Glutamatergic neuron (in vitro differentiated cells): ENCODE measurements at places on chromosomes 13 and 19. TPM values are rescaled to one million over a fixed set of nuclear protein-coding genes. Genes with fewer than 3 reads are reported as not detected.
A peak's percentile ranks its signal among the peaks of the same experiment; 100 is the strongest.

DNA sequence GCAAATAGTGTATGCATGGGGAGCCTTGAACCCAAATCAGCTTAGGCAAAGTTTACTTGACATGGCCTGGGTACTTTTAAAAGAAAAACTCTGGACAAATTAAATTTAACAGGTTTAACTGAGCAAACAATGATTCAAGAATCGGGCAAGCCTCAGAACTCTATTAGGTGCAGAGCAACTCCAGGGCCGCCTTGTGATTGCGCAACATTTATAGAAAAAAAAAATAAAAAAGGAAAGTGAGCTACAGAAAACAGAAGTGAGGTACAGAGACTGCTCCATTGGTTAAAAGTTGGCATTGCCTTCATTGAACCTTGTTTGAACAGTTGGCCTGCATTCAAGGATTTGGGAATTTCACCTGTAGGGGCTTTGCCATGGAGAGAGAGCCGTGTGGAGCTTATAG lies 421.0 kb upstream of the TSHZ3 start:
- no peak for DNase-seq

GRCh38 chr13:75165543-75166230 lies 316.3 kb downstream of the TBC1D4 start:
- no peak for DNase-seq

DNA sequence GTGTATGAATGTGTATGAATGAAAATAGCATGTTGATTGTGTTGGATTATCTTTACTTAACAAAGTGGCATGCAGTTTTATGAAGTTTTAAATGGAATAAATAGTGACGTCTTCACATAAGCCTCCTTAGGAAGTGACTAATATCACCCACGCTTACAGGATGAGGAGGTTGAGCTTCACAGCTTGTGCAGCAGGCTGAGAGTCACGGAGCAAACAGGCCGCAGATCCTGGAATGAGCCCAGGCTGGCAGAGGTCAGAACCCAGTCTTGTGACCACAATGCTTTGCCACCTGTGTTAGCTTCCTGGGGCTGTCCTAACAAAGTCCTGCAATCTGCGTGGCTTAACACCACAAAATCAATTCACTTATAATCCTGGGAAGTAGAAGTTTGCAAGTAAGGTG lies 20.8 kb downstream of the LAIR2 start:
- no peak for DNase-seq

GRCh38 chr13:93680329-93680728 lies 453.7 kb downstream of the GPC6 start:
- DNase-seq: no peak

- DNase-seq: peak; percentile 29
Observed at GRCh38 chr19:39409208-39410016, 2.8 kb downstream of the ZFP36 start.

DNA sequence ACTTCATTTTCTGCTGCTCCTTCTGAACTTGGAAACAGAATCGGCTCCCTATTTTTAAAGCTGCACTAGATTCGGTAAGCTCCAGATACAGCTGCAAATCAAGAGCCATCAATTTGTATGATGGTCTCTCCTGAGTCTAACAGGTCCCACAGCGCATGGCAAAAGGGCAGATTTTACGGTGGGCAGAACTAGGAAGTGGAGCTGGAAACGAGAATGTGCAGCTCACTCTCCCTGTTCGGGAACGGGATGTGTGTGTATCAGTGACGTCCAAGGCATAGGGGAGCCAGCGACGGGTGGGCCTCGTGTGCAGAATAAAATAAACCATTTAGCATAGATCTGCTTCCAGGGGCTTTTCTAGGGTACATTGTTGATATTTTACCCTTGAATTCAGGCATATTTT lies 74.2 kb downstream of the COL4A1 start:
- no peak for DNase-seq

DNA sequence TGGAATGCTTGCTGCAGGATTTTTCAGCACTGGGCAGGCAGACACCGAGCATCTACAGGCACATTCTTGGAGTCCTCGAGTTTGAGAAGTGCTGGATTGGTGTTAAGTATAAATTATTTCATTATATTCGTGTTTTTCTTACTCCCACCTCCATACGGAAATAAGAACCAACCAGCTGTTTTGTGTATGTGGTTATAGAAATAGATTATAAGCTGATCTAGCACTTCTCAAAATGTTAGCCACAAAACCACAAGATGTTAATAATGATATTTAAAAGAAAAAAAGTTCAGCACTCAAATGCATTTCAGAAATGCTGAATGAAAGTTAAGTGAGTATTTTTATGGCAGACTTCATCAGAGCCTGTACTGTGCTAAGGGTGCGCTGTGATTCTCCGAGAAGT lies 24.0 kb upstream of the TEX29 start:
- DNase-seq: no peak

GRCh38 chr19:41449865-41450178 lies 6.9 kb downstream of the ERICH4 start:
- DNase-seq: no peak

DNA sequence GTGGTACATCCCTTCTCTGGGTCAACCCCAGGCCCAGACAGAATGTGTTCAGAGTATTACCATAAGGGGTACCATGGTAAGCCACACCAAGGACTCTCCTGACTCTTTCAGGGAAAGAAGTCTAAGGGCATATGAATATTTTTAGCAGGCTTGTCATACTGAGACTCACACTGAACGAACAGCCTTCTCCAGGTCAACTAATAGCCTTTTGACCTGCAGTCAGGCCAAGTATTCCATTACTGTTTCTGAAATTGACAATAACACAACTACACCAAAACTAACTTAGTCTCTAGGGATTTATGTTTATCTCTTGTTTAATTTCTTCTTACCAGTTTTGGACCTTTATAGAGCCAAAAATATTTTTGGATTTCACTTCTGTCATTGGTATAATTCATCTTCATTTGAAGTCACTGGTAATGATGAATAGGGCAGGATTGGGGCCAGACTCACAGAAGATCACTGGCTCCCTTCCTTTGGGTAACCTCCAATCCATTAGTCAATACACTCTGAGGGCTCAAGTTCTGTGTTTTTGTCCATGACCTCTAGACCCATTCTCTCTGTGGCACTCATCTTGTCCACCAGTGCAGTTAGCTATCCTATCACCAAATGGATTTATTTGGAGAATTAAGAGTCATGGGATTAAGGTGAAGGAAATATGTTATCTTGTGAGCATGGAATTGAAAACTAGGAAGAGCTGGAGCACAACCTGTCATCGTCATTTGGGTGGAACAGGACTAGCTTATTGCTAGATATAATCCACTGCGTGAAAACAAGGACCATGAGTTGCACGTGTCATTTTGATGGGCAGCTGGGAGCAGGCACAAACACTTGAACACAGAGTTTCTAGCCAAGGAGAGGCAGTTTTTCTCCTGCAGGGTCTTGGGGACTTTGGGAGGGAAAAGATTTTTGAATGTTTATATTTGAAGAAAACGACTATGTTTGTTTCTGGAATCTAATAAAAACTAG lies 313.3 kb downstream of the DCLK1 start:
- no peak for DNase-seq

GRCh38 chr19:42269478-42270345 lies 660 bp downstream of the CIC start:
- DNase-seq: no peak

GRCh38 chr13:40776681-40777165 lies 5.7 kb upstream of the MRPS31 start:
- no peak for DNase-seq

DNA sequence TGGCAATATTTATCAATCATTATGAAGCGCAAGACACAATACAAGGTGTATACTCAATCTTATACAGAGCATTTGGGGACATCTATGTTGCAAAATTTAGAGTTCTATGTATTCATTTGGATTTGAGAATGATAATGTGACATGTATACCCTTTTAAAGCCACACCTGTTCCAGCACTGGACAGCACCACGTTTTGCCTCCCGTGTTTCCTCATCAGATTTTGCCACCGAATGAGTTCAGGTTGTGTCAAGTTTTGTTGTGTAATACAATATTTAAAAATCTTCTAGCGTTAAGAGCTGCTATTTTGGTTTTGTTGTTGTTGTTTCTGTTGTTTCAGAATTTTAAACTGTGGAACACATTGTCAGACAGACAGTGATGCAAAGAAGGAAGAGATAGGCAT lies 568.3 kb upstream of the GPC6 start:
- DNase-seq: no peak

DNA sequence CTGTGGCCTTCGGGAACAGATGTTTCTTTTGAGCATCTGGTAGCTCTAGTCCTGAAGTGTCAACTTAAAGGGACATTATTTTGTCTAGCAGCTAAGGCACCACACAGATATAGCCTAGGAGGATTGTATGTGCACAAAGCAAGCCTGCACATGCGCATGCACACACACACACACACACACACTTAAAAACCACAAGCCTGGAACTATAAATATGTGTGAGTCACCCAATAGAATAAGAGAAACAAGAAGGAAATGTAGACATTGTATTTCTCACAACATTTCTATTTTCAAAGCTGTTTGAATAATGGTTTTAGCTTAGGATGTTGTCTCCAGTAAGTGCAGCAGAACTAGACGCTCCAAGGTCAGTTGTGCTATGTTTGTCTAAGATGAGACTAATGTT lies 516.5 kb downstream of the SUCLA2 start:
- DNase-seq: no peak

- no peak for DNase-seq
Observed at GRCh38 chr13:96824140-96824539, 170.1 kb downstream of the OXGR1 start.

GRCh38 chr13:79081942-79082341 lies 324.1 kb downstream of the RBM26 start:
- no peak for DNase-seq

- no peak for DNase-seq
Observed at GRCh38 chr19:41030651-41031050, 39.6 kb downstream of the CYP2B6 start.

- peak; percentile 78 for DNase-seq
Observed at GRCh38 chr19:43594710-43595604, 977 bp downstream of the IRGQ start.

DNA sequence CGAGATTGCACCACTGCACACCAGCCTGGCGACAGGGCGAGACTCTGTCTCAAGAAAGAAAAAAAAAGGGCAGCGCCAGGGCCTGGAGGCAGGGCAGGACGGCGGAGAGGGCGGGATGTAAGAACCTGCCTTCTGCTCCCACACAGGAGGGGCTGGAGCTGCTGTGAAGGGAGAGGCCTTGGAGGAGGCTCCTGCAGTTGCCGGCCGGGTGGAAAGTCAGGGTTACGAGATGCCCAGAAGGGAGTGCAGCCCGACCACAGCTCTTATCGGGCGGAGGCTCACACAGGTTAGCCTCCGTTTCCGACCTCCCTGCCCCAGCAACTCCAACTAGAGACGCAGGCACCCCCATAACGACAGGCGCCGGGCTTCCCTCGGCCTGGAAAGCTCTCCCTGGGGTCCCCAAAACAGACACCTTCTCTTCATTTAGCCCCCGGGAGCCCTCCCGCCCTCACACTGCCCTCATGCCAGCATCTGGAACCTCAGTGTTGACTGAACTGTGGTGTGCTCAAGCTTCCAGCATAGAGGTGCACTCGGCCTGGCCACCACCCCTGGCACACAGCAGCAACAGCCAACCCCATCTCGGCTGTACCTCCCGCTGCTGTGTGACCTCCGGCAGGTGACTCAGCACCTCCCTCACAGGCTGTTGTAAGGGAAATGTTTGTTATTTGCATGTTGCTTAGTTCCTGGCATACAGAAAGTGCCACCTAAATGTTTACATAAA lies 1.4 kb downstream of the PLPP2 start:
- DNase-seq: no peak

DNA sequence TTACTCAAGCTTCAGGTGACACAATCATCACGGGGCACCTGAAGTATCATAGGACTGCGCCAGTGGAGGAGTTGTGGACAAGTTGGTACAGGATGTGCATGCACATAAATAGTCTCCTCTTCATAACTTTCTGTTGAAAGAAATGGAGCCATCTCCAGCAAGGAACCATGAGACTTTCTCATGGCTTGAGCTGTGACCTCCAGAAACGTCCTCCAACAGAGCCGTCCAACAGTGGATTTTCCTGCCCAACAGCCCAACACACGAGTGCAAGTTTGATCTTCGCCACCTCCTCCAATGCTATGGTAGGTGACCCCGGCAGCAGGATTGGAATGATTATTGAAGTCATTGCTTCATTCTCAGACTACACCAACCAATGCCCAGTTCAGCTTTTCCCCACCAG lies 105.1 kb upstream of the ZNF507 start:
- DNase-seq: no peak

The ATCAY gene
- total RNA-seq: 182 TPM

The LGALS7B gene
- total RNA-seq: not detected

The S1PR5 gene
- not detected for total RNA-seq

The ICAM5 gene
- total RNA-seq: 3.6 TPM

The IFI30 gene
- 0.76 TPM for total RNA-seq

The KCNK6 gene
- total RNA-seq: 2.7 TPM

The CRLF1 gene
- total RNA-seq: 55.3 TPM
